Naive thymus-derived CD4-positive, alpha-beta T cell (primary cell): ENCODE measurements at places on chromosomes 12 and 14. TPM values are rescaled to one million over a fixed set of nuclear protein-coding genes. Genes with fewer than 3 reads are reported as not detected.
A peak's percentile ranks its signal among the peaks of the same experiment; 100 is the strongest.

Gene PTPN11
- 43.5 TPM for total RNA-seq

Gene MFAP5
- not detected for total RNA-seq

Gene IL25
- total RNA-seq: not detected in 2 replicates

Gene CDCA4
- 43.7 and 47.8 TPM in 2 replicates for total RNA-seq

Gene PLEKHD1
- total RNA-seq: 0.13 TPM

Gene PRH2
- total RNA-seq: not detected

Gene APOF
- not detected in 2 replicates for total RNA-seq

Gene CLEC4A
- 0.25 and 0.41 TPM in 2 replicates for total RNA-seq

- no peaks in the 10 kb centered on the region for H3K27me3 ChIP-seq
- no peak overlapping the region for H3K4me3 ChIP-seq
- no peaks in the 10 kb centered on the region for H3K36me3 ChIP-seq
- DNase-seq: no peak
- H3K4me1 ChIP-seq: peaks cover 21% of the 10 kb centered on the region
Measured at GRCh38 chr14:24688030-24688658, 54.2 kb upstream of the GZMB start.

- no peak for DNase-seq
- peaks cover 20% of the 10 kb centered on the region for H3K36me3 ChIP-seq
- no peak overlapping the region for H3K27ac ChIP-seq
Measured at GRCh38 chr14:92702441-92702918, 45.9 kb downstream of the LGMN start.

DNA sequence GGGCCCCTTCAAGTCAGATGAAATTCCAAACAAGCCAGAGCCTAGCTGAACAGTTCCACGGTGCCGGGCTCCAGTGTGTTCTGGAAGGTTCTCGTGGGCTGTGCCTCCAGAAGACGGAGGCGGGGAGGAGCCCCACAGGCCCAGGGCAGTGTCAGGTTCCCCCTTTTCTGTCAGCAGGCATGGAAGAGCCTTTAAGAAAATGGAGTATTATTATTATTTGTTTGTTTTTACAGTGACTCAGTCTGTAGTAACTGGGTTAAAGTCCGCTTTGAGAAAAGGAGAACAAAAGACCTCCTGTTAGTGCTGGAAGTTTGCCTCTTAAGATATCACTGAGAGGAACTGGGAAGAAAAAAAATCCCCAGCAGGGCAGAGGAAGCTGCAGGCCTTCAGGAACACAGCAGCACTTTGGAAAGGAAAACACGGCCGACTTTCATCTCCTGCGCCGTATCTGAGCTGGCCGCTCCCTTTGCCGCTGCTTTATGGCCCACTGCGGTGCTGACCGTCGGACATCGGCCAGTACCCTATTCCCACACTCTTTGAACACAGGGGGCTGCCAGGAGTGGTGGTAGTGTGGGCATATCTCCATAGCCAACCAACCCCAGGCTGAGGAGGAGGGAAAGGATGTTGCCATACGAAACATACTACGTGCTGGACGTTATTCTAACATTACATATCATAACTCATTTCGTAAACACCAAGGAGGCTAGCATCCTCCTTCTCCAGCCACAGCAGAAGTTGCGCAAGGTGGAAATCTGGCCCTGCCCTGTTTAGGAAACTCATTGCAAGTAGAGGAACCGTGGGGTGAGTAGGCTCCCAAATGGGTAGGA, 194.0 kb downstream of the ZFP36L1 start:
- no peak overlapping the region for H3K27ac ChIP-seq
- no peak overlapping the region for H3K4me3 ChIP-seq
- no peaks in the 10 kb centered on the region for H3K36me3 ChIP-seq
- DNase-seq: no peak
- H3K27me3 ChIP-seq: no peaks in the 10 kb centered on the region

DNA sequence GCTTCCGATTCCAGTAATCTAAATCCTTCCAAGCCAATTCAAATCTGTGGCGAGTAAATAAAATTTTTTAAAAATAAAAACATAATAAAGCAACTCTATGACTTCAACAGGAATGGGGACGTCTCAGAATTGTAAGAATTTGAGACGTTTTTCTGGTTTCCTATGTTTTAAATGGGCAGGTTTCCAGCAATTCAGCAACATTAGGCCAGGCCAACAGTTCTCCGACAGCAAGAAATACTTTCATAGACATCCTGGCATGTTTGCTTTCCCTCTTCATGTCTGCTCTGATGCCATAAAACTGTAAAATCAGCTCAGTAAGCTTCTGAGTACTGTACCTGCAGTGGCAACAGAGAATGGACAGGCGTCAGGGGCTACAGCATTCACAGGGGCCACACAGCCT, 35.8 kb upstream of the DICER1 start:
- H3K4me3 ChIP-seq: no peak overlapping the region
- H3K36me3 ChIP-seq: no peaks in the 10 kb centered on the region
- H3K4me1 ChIP-seq: no peaks in the 10 kb centered on the region
- DNase-seq: no peak
- no peaks in the 10 kb centered on the region for H3K27me3 ChIP-seq

DNA sequence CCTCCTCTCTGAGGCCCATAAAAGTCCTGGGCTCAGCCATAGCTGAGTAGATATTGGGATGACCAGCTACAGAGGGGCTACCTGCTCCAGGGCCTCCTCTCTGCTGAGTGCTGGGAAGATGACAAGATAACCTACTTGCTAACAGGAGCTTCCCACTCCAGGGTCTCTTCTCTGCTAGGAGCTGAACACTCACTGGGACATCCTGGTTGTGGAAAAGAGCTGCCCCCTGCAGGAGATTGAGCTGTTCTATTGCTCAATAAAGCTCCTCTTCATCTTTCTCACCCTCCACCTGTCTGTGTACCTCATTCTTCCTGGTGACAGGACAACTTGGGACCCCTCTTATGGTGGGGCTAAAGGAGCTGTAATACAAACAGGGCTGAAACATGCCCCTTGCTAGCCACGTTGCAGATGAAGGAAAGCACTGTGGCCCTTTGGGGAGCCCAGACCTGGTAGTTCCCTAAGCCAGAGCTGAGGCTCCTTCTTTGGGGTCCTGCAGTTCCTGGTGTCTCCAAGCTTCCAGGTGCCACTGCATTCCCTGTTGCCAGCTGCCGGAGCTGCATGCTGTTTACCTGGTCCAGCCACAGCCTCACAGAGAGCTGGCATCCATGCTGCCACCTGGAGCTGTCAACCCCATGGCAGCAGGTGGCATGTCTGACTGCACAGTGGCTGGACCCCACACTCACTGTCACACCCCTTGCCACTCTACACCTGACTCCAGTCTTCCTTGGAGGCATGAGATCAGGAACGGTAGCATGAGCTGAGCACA, 598.5 kb upstream of the LMO3 start:
- no peak overlapping the region for H3K4me3 ChIP-seq
- H3K27me3 ChIP-seq: no peaks in the 10 kb centered on the region
- no peak for DNase-seq
- H3K36me3 ChIP-seq: no peaks in the 10 kb centered on the region
- H3K4me1 ChIP-seq: no peaks in the 10 kb centered on the region
- no peak overlapping the region for H3K27ac ChIP-seq

DNA sequence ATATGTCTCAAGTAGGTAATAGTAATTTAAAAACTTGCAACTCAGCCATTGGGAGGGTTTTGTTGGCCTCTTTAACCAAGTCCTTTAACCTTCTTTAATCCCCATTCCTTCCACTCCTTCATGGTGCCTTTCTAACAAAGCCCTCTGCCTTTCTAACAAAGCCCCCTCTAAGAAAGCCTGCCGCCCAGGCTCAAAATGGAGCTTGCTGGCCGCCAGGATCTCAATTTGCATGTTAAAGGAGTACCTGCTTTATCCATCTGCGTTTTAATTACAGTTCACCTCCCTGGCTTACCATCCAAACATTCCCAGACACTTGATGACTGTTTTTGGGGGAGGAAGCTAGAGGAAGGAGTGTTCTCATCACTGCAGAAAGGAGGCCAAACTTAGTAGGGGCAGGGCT, 183.4 kb downstream of the PTPN11 start:
- no peaks in the 10 kb centered on the region for H3K36me3 ChIP-seq
- H3K27me3 ChIP-seq: no peaks in the 10 kb centered on the region
- no peak overlapping the region for H3K4me3 ChIP-seq
- DNase-seq: no peak
- H3K4me1 ChIP-seq: no peaks in the 10 kb centered on the region

GRCh38 chr12:45668641-45669040, 60.9 kb upstream of the ARID2 start:
- no peak for DNase-seq
- peak overlapping the region; percentile 61 for H3K27ac ChIP-seq
- H3K36me3 ChIP-seq: no peaks in the 10 kb centered on the region
- no peaks in the 10 kb centered on the region for H3K27me3 ChIP-seq

- H3K36me3 ChIP-seq: no peaks in the 10 kb centered on the region
- peak overlapping the region; percentile 60 for H3K27ac ChIP-seq
- no peak overlapping the region for H3K4me3 ChIP-seq
Measured at GRCh38 chr12:639988-640387, 23.3 kb downstream of the NINJ2 start.

DNA sequence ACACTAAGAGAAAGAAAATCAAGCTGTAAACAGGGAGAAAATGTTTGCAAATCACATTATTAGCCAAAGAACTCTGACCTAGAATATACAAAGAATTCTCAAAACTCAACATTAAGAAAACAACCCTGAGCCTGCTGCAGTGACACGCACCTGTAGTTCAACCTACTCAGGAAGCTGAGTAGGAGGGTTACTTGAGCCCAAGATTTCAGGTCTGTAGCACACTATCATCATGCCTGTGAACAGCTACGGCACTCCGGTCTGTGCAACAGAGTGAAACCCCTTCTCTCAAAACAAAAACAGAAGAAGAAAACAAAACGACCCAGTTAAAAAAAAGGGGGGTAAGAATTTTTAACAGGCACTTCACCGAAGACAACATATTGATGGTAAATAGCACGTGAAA, 20.8 kb downstream of the SAV1 start:
- H3K27me3 ChIP-seq: no peaks in the 10 kb centered on the region
- H3K4me1 ChIP-seq: no peaks in the 10 kb centered on the region
- H3K36me3 ChIP-seq: no peaks in the 10 kb centered on the region

GRCh38 chr14:104588066-104588857, 8.7 kb downstream of the C14orf180 start:
- no peaks in the 10 kb centered on the region for H3K4me1 ChIP-seq
- no peak for DNase-seq
- H3K36me3 ChIP-seq: no peaks in the 10 kb centered on the region
- no peak overlapping the region for H3K27ac ChIP-seq
